ENCODE measurements at places on chromosomes 13 and 19. TPM values are rescaled to one million over a fixed set of nuclear protein-coding genes. Genes with fewer than 3 reads are reported as not detected.

Gene KLK4
- 1.2 TPM for polyA plus RNA-seq

Gene PINLYP
- polyA plus RNA-seq = 41.8 TPM

Gene TNFRSF19
- polyA plus RNA-seq = 10.1 TPM

Gene FFAR3
- polyA plus RNA-seq = not detected

Gene SHISA2
- 3.4 TPM for polyA plus RNA-seq

Gene ZNF700
- polyA plus RNA-seq = 7.2 TPM

Gene CEACAM21
- polyA plus RNA-seq = 1.2 TPM

Gene KIR2DL1
- polyA plus RNA-seq = not detected

Data from kidney (tissue), 22 donors.